ENCODE measurements at places on chromosomes 13 and 19.

- no peak for DNase-seq
Measured at GRCh38 chr13:28128926-28129325, 9.4 kb upstream of the PAN3 start.

DNA sequence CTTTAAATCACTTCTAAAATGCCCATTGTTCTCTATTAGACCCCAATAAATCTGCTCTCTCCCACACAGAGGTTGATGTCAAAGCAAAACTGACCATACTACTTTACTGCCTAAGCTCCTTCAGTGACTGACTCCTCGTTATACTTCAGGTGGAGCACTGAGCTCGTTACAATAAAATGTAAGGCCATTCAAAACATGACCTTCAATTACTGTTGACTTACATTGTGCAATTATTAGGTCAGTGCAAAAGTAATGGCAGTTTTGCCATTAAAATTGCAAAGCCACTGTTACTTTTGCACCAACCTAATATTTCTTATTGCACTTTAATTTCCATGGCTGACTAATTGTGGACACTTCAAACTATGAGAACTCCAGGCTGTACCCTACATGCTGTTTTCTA is 314.9 kb downstream of the MZT1 start:
- no peak for DNase-seq

GRCh38 chr19:28898249-28898648 is 314.7 kb downstream of the UQCRFS1 start:
- no peak for DNase-seq

DNA sequence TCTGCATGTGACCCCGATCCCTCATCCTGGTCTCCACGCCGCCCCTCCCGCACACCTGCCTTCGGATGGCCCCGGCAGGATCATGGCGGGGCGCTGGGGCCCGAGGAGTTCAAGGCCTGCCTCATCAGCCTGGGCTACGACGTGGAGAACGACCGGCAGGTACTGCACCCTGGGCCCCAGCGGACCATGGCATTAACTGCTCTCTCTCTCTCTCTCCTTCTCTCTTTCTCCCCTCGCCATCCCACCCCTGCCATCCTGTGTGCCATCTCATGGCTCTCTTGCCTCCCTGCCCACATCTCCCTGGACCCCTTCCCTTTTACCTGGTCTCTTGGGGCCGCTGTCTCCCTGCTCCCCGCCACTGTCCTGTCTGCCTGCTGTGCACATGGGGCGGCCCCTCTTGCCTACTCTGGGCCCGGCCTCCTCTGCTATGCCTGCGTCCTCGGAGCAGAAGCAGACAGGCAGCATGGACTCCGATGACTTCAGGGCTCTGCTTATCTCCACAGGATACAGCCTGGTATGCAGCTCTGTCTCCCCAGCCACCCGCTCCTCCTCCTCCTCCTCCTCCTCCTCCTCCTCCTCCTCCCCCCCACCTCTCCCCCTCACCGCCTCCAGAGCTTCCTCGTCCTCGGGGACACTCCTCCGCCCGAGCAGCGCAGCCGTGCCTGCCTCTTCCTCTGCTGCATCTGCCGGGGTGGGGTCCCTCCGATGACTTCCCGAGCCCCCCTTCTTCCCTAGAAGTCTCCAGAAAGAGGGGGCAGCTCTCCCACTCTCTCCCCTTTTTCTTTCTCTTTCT is 16.2 kb downstream of the CAPN12 start:
- no peak for DNase-seq

- no peak for DNase-seq
Measured at GRCh38 chr19:40754611-40755247, 3.7 kb downstream of the SNRPA start.

GRCh38 chr19:33398361-33399060 is 25.0 kb downstream of the CEBPG start:
- DNase-seq = no peak

GRCh38 chr19:36819130-36819630 is 19.0 kb downstream of the ZNF790 start:
- no peak for DNase-seq

DNA sequence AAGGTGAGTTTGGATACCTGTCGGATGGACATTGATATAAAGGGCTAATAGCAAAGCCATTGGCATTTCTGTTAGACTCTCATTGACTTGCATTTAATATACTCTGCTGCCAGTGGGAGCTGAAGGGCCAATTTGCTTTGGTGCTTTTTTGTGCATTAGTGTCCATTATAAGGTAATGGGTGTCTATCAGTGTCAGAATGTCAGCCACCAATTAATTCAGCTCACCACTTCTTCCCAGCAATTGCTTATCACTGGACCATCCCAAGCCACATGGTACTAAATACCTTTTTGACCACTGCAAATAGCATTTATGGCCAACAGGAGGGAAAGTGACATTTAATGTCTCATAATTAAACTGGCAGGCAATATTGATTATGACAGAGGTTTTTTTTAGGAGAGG is 317.8 kb downstream of the TEX29 start:
- DNase-seq = no peak

GRCh38 chr13:76812206-76812897 is 73.9 kb downstream of the KCTD12 start:
- DNase-seq = no peak

DNA sequence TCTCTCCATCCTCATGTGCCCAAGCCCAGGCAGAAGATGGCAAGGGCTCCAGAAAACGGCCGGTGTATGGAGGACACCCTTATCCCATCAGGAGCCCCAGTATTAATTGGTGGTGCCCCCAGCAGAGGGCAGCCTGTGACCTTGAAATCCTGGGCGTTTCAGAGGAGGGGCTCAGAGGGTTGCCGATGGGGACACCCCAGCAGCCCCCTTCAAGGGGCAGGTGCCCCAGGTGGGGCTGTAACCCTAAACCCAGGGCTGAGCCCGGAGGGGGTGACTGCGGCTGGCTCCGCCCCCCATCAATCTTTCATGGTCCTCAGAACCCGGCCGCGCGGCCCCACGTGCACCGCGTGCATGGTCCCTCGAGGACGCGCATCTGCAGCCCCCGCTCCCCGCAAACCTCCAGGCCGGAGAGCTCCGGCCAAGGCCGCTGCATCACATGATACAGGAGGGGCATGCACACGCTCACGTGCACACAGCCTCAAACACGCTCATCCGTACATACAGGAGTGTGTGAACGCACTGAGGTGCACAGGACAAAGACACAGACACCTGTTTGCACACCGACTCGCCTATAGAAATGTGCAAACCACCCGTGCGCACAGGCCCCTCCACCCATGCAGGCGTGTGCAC is 949 bp downstream of the RAB3A start:
- DNase-seq = no peak

GRCh38 chr13:99565478-99566124 is 64.3 kb downstream of the TM9SF2 start:
- no peak for DNase-seq

GRCh38 chr13:41588899-41589298 is 131.5 kb downstream of the RGCC start:
- DNase-seq = no peak

GRCh38 chr13:47859165-47859564 is 141.9 kb downstream of the SUCLA2 start:
- DNase-seq = no peak
